ENCODE measurements at places on chromosomes 16 and 17.

GRCh38 chr17:41655611-41656111, 31.3 kb upstream of the KRT17 start:
- DNase-seq, result no peak

DNA sequence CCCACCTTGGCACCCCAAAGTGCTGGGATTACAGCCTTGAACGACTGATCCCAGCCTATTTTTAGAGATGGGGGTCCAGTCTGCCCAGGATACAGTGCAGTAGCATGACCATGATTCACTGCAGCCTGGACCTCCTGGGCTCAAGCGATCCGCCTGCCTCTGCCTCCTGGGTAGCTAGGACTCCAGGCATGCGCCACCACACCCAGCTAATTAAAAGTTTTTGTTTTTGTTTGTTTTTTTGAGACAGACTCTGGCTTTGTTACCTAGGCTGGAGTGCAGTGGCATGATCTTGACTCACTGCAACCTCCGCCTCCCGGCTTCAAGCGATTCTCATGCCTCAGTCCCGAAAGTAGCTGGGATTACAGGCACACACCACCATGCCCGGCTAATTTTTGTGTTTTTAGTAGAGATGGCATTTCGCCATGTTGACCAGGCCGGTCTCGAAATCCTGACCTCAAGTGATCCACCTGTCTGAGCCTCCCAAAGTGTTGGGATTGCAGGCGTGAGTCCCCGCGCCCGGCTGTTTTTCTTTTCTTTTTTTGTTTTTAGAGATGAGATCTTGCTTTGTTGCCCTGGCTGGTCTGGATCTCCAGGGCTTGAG, 2.3 kb upstream of the PAFAH1B1 start:
- no peak for DNase-seq

- DNase-seq, result no peak
Measured at GRCh38 chr16:86531191-86531545, 20.8 kb downstream of the FOXF1 start.

GRCh38 chr17:76090517-76091129, 11.6 kb downstream of the ZACN start:
- no peak for DNase-seq

- no peak for DNase-seq
Measured at GRCh38 chr17:42898147-42898811, 2.3 kb upstream of the G6PC1 start.
